Small intestine (tissue), 16 donors: ENCODE measurements at places on chromosomes 6 and 20. TPM values are rescaled to one million over a fixed set of nuclear protein-coding genes. Genes with fewer than 3 reads are reported as not detected.

DNA sequence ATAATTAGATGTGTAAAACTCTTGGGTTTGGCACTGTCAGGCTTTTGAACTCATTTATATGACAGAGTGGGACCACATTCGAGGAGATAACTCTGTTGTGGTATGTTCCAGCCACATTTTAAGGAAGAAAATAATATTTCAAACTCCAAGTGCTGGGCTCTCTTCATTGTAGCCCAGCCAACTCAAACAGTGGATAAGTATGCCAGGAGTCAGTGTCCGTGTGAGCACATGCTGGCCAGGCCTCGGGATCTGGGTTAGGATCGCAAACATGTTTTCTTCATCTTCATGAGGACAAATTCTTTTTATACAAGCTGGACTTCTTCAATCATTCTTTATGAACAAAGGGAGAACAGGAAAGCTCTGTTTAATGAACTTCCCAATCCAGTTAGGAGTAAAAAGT, 497.5 kb downstream of the MAFB start:
- H3K4me1 ChIP-seq, result no peaks in the 10 kb centered on the region
- no peaks in the 10 kb centered on the region for H3K36me3 ChIP-seq
- H3K27ac ChIP-seq, result no peak overlapping the region
- no peaks in the 10 kb centered on the region for H3K27me3 ChIP-seq
- DNase-seq, result no peak

DNA sequence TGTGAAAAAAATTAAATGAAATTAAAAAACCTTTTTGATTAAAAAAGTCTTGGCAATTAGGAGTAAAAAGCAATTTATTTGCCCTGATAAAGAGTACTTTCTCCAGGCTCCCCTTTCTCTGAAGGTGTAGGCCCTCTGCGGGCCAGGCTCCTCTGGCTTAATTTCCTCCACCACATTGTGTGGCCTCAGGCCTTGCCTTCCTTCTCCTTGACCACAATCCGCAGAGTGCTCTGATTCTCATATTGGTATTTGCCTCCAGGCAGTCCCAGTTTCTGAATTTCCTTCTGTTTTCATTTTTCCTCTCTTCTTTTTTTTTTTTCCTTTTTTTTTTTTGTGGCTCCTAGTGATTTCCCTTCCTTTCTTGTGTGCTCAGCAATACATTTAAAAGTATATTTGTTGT, 96.4 kb downstream of the AIG1 start:
- no peaks in the 10 kb centered on the region for H3K4me1 ChIP-seq
- H3K4me3 ChIP-seq, result no peak overlapping the region
- H3K36me3 ChIP-seq, result no peaks in the 10 kb centered on the region
- no peak overlapping the region for H3K27ac ChIP-seq

GRCh38 chr20:16004108-16004854, 569.0 kb downstream of the KIF16B start:
- no peak overlapping the region for H3K27ac ChIP-seq
- H3K36me3 ChIP-seq, result no peaks in the 10 kb centered on the region
- no peaks in the 10 kb centered on the region for H3K4me1 ChIP-seq
- no peaks in the 10 kb centered on the region for H3K27me3 ChIP-seq

DNA sequence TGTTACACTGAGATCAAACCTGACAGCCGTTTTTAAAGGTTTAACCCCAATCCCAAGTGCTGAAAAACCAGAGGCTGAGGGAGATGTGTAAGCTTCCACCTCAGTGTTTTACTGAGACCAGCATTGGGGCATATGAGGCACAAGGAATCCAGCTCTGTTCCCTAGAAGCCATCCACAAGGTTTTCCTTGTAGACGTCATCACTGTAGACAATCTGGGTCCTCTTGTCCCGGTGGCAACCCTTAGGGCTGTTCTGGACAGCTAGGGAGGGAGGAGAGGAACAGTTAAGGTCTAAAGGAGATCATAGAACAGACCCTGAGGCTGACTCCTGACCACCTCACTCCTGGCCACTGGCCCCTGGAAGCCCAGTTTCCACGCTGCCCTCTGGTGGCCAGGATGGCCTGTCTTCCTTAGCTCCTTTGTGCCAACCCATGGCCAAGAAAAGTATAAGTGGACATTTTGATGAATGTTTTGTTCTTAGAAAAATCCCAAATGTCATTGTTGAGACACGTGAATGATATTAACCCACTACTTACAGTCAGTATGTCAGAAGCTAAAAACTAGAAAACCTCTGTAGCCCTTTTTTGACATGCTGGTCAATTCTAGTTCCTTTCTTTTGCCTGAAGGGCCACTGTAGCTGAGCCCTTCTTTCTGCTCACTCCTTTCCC, 6.4 kb downstream of the CFB start:
- no peak overlapping the region for H3K4me3 ChIP-seq
- peaks cover 14% of the 10 kb centered on the region for H3K36me3 ChIP-seq
- H3K27me3 ChIP-seq, result no peaks in the 10 kb centered on the region
- no peaks in the 10 kb centered on the region for H3K4me1 ChIP-seq

DNA sequence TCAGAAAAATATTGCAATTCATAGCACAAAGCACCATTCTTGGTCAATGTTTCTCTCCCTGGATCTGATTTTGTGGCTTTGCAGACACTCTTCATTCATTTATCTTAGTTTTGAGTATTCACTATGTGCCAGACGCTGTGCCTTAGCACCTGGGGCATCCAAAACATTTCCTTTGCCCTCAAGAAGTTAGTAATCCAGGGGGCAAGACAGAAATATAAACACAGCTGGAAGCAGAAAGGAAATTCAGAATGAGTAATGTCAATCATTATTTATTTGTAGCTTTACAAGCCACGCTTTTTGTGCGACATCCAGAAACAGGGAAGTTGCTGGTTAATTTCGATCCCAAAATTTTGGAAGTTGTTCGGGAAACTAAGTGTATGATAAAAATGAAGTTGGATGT, 71.4 kb downstream of the DNAH8 start:
- DNase-seq, result no peak
- no peaks in the 10 kb centered on the region for H3K36me3 ChIP-seq
- H3K4me3 ChIP-seq, result no peak overlapping the region
- no peak overlapping the region for H3K27ac ChIP-seq

- no peaks in the 10 kb centered on the region for H3K36me3 ChIP-seq
- H3K4me1 ChIP-seq, result no peaks in the 10 kb centered on the region
- H3K27ac ChIP-seq, result no peak overlapping the region
- H3K4me3 ChIP-seq, result no peak overlapping the region
- H3K27me3 ChIP-seq, result no peaks in the 10 kb centered on the region
These were observed 596.2 kb upstream of the ADGRB3 start for GRCh38 chr6:68038815-68039408.

- no peak for DNase-seq
- peaks cover 4% of the 10 kb centered on the region for H3K36me3 ChIP-seq
- peak overlapping the region; percentile 92 for H3K27ac ChIP-seq
- no peaks in the 10 kb centered on the region for H3K27me3 ChIP-seq
These were observed 5.3 kb downstream of the TRIM10 start for GRCh38 chr6:30155520-30156261.

DNA sequence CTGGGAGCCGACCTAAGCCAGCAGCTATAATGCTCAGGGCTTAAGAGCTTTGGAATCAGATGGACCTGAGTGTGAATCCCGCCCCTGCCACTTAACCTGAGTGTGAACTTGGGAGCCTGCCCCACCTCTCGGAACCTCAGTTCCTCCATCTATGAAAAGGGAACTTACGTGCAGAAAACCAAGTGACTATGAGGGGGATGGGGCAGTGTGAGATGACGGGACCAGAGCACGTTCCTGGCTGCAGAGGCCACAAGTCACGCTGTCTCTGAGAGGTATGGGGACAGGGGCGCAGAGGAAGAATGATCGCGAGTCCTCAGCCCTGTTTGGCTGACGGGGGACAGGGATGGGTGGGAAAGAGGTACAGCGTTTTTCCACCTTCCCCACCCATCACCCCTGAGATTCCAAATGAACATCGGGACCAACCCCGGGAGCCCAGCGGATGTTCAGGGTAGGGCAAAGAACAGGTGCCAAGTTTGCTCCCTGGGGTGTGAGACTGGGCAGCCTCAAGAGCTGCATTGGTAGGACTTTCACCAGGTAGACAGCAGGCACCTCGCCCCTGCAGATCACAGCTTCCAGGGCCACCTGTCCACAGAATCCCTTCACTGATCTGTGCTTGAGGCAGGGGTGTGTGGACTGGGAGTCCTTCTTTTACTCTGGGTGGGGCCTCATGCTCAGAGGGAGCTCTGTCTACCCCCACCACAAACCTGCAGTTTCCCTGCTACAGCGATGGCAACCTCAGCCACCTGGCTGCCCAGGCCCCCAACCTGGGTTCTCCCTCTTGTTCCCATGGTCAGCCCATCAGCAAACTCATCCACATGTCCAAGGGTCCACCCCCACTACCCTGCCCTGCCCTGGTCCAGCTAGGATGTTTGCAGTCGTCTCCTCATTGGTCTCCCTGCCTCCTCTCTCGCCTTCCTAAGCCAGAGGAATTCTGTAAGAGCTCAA, 85.8 kb downstream of the CEBPB start:
- H3K27me3 ChIP-seq, result no peaks in the 10 kb centered on the region
- H3K4me3 ChIP-seq, result no peak overlapping the region
- H3K27ac ChIP-seq, result no peak overlapping the region
- no peak for DNase-seq
- H3K4me1 ChIP-seq, result no peaks in the 10 kb centered on the region

GRCh38 chr6:135053406-135053805, 1.2 kb downstream of the HBS1L start:
- peak overlapping the region; percentile 78 for H3K4me3 ChIP-seq
- H3K36me3 ChIP-seq, result peaks cover 3% of the 10 kb centered on the region
- no peak for DNase-seq
- peaks cover 2% of the 10 kb centered on the region for H3K4me1 ChIP-seq
- no peaks in the 10 kb centered on the region for H3K27me3 ChIP-seq
- H3K27ac ChIP-seq, result no peak overlapping the region

DNA sequence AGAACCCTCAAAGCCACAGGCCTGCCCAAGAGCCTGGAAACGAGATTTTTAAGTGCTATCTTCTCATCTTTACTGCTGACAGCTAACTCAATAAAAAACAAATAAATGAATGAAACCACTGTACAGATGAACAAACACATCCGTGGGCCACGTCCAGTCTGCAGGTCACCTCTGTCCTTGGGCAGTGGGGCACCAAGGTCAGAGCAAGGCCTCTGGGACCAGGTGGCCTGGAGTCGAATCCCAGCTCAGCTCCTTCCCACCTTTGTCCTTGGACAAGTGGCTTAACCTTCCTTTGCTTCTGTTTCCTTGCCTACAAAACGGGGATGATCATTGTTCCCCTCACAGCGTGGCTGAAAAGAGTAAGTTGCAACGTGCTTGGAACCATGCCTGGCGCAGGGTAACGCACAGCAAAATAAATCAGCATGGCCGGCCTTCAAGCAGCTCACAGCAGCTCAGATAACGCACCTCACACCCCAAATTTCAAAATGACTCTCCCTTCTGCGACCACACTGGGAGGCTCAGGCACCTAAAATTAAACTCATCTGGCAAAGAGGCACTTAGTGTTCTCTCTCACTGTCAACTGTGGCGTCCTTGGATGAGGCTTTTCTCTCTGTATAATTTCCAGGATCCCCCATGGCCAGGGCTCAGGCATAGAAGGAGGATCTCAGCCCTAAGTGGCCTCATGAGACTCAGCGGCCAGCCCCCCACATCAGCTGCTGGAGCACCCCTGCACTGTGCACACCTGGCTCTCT, 35.7 kb downstream of the RRBP1 start:
- peaks cover 10% of the 10 kb centered on the region for H3K36me3 ChIP-seq
- no peak overlapping the region for H3K27ac ChIP-seq
- no peak for DNase-seq

GRCh38 chr6:43904311-43905123, 134.5 kb downstream of the VEGFA start:
- peaks cover 25% of the 10 kb centered on the region for H3K4me1 ChIP-seq
- H3K36me3 ChIP-seq, result no peaks in the 10 kb centered on the region
- no peak overlapping the region for H3K4me3 ChIP-seq
- H3K27ac ChIP-seq, result no peak overlapping the region
- DNase-seq, result no peak

DNA sequence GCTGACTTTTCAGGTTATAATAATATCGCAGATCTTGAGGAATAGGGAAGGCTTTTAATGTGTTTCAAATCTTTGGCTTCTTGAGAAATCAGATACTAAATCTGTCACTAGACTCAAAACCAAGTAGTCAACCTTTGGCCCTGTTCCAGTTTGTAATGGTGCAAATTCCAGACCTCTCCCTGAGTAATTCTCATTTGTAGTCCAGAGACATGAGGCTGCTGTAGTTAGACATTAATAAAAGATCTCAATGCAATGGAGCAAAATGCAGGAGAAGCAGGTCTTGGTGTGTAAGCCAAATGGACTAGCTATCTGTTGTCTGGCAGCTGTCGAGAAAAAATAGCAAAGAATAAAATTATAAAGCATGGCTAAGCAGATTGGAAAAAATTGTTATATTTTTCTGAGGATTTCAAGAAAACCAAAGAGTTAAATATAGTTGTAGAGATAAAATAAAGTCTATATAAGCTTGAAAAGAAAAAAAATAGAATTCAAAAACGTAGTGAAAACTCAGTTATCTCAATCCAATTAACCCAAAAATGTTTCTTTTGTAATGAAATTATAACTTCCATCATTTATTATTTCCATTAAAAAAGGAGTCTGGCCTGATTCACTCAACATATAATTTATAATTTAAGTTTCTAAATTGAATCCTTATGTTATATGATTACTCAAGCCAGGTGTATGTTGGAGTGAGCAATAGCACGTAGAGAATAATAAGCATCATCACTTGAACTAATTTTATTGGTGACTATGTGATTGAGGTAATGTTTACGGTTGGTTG, 161.5 kb upstream of the ADGRB3 start:
- no peaks in the 10 kb centered on the region for H3K27me3 ChIP-seq
- no peaks in the 10 kb centered on the region for H3K4me1 ChIP-seq
- H3K4me3 ChIP-seq, result no peak overlapping the region
- no peak overlapping the region for H3K27ac ChIP-seq
- DNase-seq, result no peak

DNA sequence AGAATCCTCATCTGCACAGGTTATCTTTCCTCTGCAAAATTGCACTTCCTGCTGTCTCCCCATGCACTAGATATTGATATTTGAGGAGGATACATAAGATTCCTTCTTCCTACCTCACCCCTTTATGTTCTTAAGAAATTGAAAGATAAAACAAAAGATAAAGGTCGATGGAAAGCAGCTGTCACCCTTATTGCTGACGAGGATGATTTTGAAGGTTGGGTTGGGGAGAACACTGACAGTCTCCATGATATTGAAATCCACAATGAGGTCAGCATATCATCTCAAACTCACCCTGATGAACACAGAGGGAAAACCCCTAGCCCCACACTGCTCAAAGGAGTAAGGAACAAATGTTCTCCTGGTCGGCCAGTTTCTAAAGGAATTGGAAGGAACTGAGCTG, 110.6 kb upstream of the FUT9 start:
- no peak for DNase-seq
- no peaks in the 10 kb centered on the region for H3K4me1 ChIP-seq
- no peak overlapping the region for H3K4me3 ChIP-seq

GRCh38 chr20:53284696-53285095, 308.9 kb downstream of the ZNF217 start:
- DNase-seq, result no peak
- H3K4me1 ChIP-seq, result no peaks in the 10 kb centered on the region
- H3K36me3 ChIP-seq, result no peaks in the 10 kb centered on the region
- no peak overlapping the region for H3K4me3 ChIP-seq
- no peaks in the 10 kb centered on the region for H3K27me3 ChIP-seq

TAP2 gene
- 23.5 TPM for polyA plus RNA-seq

PHACTR3 gene
- polyA plus RNA-seq, result 7.1 TPM

DNMT3B gene
- 1.1 TPM for polyA plus RNA-seq

ULBP2 gene
- 0.30 TPM for polyA plus RNA-seq

SNX21 gene
- polyA plus RNA-seq, result 7.8 TPM
